ENCODE measurements at places on chromosomes 3 and 15.

DNA sequence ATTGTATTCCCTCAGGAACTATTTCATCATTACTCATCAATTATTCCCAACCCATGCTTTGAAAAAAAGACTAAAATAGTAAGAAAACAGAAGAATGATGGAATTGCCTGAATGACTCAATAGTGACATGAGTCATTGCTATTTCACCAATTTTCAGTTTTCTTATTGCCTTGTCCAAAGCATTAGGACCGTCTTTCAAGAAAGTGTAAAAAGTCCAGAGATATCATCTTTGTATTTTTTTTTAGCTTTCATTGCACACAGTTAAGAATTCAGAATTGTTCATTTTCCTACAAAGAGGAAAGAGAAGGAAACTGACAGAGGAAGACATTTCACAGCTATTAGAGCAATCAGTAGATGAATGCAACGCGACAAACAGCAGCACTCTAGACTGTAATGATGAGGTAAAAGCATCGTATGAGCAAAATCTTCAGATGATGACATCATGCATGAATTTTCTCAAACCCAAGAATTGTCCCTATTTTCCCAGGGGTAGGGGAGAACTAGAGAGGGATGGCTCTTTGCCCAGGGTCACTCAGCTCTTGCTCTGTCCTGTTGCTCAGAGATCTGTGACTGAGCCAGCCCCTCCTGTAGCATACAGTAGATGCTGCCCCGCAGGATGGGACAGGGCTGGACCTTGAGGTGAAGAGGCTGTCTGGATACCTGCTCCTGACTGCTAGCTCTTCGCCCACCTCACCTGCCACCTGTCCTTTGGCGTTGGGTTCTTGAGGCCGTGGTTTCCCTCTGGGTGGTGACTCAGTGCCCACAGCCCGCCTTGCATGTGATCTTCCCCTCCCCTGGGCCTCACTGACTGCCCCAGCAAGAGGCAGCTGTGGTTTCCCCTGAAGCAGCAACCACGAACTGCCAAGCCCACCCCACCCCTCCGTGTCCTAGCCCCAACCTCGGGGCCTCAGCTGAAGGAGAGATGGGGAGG lies 84.8 kb downstream of the PPCDC start:
- peak; percentile 76 for DNase-seq

DNA sequence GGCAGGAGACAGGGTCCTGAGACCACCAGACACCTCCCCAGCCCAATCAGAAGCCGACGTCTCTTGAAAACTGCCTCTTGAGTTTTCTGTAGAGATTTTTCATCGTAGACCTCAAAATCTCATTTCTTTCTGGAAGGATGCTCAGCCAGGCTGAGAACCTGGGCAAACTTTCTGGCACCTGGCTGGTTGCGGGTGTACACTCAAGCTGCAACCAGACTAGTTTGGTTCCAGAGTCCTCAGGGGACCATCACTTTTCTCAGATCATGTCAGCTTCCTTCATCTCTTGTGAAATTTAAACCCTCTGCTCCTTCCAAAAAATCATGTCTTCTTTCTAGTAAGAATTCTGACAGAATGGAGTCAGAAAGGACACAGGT lies 45.1 kb downstream of the CMTM7 start:
- no peak for DNase-seq

GRCh38 chr3:123021388-123021787 lies 6.2 kb downstream of the SEMA5B start:
- no peak for DNase-seq

- no peak for DNase-seq
Observed at GRCh38 chr3:187919048-187919447, 173.8 kb upstream of the BCL6 start.

DNA sequence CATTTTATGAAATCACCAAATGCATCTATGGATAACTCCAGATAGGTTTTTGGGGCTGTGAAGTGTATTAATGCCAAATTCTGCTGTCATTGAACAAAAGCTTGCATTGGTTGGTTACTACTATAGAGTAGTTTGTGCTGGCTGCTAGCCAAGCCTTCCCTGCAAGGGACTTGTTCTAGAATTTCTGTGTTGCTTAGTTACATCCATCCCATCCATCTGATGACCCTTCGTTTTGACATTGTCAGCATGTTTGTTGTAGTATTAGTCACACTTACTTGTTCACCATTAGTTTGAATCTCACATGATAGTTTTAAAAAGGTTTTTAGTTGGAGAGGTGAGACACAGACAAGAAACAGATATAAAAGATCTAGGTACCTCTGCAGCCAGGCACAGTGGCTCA lies 7.0 kb upstream of the NIPA2 start:
- DNase-seq = no peak

- DNase-seq = no peak
Observed at GRCh38 chr3:48985831-48986376, 4.1 kb upstream of the P4HTM start.

- DNase-seq = no peak
Observed at GRCh38 chr3:71443332-71443731, 140.2 kb downstream of the FOXP1 start.

DNA sequence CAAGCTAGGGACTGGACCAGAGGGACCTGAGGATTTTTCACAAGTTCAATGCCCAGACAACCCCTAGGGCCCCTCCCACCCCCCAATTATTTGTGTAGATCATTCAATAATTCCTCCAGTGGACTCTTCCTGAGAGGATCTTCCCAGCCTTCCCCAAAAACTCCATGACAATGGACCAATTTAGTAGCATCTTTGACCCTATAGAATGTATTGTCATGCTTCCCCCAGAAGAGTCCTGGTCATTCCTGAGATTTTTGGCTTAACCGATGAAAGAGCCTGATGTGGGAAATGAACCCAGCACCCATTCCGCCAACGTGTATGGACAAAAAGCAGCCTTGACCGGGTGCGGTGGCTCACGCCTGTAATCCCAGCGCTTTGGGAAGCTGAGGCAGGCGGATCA lies 119.2 kb upstream of the RNF7 start:
- DNase-seq = no peak

DNA sequence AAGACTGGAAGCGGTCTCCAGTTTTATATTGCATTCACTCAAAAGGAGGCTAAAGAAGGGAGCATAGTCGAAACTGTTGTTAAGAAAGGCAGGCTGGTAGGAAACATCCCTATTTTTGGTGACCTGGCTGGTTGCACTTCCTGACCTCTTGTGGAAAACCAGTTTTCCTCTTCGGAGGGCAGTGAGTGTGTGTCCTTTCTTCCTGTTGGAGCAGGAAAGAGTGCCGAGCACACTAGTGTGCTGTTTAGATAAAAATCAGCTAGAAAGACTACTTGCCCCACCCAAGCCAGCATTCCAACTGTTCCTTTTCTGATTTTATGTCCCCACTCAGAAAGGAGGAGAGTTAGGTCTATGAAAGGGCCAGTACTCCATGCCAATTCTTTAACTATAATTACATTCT lies 65.1 kb upstream of the CCR4 start:
- no peak for DNase-seq

DNA sequence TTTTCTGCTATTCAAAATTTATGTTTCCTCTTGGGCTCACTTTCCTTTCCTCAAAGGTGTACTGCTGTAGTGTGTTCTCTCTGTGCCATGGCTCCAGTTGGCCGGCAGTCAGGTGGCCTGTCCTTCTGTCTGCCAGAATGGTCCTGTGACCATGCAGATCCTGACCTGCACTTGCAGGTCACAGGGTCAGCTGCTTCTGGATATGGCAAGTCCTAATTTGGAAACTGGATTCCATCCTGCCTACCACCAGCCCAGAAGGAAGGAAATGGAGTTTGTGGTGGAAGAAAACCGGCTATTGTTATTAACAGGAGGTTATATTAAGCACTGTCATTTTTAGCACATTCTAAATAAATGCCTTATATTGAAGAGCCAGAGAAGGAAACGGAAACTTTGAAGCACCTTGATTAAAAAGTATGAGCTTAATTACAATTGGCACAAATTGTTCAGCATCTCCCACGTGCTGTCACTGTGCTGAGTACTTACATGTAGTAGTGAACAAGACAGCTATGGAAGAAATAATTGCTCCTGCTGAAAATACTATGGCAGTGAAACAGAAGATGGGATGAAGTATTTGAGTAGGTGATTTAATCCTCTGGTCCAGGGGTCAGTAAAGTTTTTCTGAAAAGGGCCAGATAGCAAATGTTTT lies 362.8 kb downstream of the PTPRG start:
- no peak for DNase-seq

DNA sequence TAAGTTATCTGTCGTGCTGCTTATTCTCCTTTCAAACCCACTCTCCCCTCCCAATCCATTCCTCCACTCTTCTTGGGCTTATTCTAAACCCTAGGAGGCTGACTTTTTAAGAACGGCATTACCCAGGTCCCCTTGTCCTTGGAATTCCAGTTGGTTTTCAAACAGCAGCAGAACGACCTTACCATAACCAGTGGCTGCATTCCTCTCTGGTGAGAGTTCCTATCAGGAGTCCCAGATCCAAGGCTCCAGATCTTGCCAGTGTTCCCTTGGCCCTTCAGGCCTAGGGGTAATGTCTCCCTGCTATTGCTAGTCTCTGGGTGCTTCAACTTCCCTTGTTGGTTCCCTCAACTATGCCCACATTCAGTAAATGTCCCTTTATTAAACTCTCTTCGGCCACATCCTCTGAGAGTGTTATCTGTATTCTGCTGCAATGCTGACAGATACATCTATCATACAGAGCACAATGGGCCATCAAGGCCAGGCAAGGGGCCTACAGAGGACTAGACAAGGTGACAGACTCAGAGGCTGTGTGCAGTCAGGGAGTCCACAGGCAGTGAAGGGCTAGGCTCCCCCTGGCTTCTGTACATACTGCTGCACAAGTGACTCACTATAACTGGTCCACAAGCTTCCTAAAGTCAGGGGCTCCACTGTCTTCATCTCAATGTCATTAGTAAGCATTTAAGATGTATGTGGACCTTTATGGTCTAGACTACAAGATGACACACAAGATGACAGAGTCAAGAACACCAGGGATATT lies 10.1 kb downstream of the LYSMD2 start:
- DNase-seq = no peak

GRCh38 chr15:74791667-74792066 lies 9.8 kb downstream of the CSK start:
- DNase-seq = no peak

DNA sequence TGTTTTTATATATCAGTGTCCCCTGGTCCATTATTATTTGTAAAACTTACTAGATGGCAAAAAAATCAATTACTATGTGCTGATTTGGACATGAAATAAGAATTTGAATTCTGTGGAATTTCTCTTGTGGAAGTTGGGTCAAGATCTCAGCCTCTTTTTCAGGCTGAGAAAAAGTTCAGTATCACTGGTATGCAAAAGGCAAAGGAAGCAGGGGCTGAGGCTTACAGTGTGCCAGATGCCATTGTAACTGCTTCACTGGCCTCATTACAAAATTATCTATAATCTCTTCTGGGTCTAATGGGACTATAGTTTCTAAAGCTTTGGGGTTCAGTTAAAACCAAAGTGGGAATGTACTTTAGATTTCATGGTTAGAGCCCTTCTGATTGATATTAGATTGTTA lies 125.9 kb upstream of the SLC7A14 start:
- no peak for DNase-seq

DNA sequence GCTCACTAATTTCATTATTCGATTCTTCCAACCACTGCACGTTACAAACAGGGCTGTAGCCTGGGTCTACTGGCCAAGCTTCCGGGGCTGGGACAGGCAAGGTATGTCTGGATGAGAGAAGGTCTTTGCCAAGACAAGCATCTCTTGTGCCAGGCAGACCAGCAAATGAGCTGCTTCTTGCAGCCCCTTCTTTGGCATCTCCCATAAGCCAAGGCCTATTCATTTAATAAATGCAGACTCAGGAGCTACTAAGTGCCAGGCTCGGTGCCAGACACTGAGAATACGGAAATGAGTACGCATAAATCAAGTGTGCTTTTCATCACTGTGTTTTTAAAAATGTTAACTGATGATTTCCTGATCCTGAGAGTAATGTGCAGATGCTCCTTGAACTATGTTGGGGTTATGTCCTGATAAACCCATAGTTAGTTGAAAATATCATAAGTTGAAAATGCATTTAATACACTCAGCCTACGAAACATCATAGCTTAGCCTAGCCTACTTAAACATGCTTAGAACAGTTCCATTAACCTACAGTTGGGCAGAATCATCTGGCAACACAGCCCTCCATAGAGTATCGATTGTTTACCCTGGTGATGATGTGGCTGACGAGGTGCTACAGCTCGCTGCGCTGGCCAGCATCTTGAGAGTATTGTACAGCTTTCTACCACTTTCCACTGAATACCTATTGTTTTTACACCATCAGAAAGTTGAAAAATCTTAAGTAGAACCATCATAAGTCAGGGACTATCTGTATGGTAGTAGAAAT lies 135.0 kb upstream of the CTDSPL start:
- no peak for DNase-seq

- no peak for DNase-seq
Observed at GRCh38 chr3:43484926-43485488, 136.8 kb downstream of the ANO10 start.

GRCh38 chr3:157370867-157371266 lies 65.8 kb upstream of the PTX3 start:
- no peak for DNase-seq

DNA sequence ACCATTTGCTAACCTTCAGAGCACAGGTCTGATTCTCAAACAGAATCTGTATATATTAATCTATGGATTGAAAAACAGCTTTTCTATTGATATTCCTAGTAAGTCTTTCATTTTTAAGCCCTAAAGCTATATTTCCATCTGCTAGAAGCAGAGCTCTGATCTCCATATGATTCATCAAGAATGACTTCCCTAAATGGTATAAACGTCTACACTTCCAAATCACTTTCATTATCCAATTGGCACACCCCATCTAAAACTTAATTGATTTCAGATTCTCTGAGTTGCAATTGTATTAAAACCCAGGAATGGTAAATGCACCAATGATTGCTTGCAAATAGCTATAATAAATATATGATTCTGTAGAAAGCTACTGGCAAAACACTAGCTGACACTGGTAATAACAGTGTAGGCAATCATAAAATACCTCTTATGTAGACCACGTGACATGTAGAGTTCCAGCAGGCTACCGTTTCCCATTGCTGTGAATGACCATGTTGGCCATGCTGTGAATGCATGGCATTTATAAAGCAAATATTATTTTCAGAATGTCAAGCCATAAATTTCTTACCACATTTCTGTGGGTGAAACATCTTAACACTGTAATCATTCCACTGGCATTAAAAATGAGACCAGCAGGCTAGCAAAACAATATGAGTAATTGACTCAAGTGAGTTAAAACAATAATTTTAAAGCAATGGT lies 226.0 kb downstream of the ZMAT3 start:
- DNase-seq = no peak

GRCh38 chr15:78599189-78599588 lies 21.6 kb downstream of the CHRNA3 start:
- no peak for DNase-seq

GRCh38 chr3:50100386-50100785 lies 11.7 kb downstream of the RBM5 start:
- no peak for DNase-seq

DNA sequence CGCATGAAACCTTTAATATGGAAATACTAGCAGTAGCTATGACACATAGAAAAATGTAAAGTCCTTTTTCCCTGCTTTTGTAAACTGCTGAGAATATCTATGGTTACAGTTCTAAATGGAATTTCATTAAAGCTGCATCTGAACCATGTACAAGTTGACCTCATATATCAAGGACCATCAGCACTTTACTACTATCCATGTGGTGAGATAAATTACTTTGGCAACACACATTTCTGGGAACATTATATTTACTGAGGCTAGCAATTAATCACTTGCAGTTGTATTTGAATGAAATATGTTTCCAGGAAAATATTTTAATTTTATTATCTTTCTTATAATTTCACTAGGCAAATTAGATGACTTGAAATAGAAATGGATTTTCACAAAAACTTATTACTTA lies 545.5 kb downstream of the NAALADL2 start:
- no peak for DNase-seq

All from epithelial cell of proximal tubule (primary cell).